Cerebellar nuclear complex (tissue), 1 donor: ENCODE measurements at places on chromosomes 16 and 17.

DNA sequence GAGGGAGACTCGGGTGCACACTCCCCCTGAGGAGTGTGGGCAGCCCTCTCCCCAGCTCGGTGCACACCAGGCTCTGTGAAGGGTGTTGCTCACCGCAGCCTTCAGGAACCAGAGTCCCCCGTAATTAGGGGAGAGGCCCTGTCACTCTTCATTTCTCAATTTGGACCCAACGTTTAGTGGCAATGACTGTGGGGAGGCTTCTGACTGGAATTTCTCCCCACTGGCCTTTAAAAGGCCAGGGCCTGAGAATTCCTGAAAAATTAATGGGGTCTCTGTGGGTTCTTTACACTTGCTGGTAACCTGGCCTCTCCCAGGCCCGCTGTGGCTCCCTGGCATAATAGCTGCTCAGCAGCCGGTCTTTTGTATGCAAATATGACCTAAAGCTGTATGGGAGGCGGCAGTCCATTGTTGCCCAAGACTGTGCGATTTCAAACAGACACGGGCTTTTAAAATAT, 209.7 kb downstream of the MSI2 start:
- DNase-seq = no peak

GRCh38 chr17:40074871-40075200, 12.1 kb downstream of the THRA start:
- DNase-seq = no peak

- no peak for DNase-seq
These were observed 274.5 kb downstream of the GRIN2A start for GRCh38 chr16:9907752-9908151.

GRCh38 chr16:77514500-77515220, 79.8 kb upstream of the ADAMTS18 start:
- no peak for DNase-seq

- no peak for DNase-seq
These were observed 115.4 kb upstream of the CDC42EP4 start for GRCh38 chr17:73427198-73427597.

GRCh38 chr17:62724398-62725146, 83.5 kb downstream of the MARCHF10 start:
- DNase-seq = no peak

DNA sequence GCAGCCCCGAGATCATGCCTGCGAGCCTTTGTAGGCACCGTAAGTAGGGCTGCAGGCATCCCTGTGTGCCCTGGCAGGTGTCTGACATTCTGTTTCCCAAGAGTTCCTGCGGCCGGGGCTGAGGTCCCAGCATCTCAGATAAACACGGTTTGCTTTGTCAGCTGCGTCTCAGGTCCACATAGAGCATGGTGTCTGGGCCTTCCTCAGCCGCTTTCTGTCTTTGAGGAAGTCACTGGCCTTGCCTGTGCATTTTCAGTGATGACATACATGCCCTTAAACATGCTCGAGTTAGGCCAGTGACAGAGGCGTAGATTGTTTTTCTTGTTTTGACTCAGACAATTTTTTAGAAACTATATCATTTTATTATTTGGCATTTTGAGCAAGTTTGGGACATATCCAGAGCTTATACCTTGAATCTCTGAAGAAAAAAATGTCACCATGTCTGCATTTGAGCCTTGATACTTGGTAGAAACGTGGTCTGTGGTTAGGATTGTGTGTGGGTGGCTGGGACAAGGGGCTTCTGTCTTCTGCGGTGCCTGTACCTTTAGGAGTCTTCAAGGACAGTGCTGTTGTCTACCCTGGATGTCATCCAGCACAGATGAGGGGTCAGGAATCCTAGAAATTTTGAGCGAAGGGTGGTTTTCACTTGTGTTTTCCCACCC, 105.8 kb downstream of the SNX29 start:
- DNase-seq = no peak

DNA sequence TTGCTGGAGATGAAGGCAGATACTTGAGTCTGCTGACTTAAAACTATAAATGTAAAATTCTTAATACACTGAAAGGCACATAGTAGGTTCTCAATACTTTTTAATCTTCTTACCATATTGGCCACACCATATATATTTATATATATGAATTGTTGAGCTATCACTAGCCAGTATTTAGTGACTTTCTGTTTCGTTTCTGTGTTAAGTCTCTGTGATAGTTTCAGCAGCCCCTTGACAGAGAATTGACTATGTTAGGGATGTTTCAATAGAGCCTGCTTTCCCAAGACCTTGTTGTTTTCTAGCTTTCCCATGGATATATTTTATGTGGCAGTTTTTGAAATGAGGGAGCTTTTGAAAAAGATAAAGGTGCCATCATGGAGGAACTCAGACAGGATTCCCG, 206.5 kb upstream of the GOT2 start:
- no peak for DNase-seq

- no peak for DNase-seq
These were observed 25.5 kb downstream of the CACNA1H start for GRCh38 chr16:1178295-1178910.

DNA sequence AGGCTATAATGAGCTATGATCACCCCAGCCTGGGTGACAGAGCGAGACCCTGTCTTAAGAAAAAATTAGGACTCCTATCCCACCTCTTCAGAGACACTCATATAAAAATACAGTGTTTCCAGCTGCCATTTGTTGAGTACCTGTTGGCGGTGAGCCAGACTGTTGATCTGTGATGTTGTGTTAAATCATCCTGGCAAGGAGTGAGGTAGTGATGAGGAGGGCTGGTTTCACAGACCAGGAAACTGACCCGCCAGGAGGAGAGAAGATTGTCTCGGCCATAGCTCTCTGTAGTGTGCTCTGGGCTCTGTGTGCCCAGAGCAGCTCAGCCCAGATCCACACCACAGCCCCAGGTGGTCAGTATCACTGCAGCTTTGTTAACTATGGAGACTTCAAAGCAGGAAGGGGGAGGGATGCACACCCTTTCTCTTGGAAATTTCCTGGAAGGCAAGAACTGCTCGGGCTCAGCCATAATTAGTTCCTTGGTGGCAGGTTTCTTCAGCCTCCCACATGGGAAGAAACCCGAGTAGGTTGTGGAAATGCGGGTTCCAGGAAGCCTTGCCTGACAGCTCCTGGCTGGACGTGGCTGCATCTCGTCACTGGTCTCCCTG, 343.0 kb downstream of the SNX29 start:
- DNase-seq = no peak

DNA sequence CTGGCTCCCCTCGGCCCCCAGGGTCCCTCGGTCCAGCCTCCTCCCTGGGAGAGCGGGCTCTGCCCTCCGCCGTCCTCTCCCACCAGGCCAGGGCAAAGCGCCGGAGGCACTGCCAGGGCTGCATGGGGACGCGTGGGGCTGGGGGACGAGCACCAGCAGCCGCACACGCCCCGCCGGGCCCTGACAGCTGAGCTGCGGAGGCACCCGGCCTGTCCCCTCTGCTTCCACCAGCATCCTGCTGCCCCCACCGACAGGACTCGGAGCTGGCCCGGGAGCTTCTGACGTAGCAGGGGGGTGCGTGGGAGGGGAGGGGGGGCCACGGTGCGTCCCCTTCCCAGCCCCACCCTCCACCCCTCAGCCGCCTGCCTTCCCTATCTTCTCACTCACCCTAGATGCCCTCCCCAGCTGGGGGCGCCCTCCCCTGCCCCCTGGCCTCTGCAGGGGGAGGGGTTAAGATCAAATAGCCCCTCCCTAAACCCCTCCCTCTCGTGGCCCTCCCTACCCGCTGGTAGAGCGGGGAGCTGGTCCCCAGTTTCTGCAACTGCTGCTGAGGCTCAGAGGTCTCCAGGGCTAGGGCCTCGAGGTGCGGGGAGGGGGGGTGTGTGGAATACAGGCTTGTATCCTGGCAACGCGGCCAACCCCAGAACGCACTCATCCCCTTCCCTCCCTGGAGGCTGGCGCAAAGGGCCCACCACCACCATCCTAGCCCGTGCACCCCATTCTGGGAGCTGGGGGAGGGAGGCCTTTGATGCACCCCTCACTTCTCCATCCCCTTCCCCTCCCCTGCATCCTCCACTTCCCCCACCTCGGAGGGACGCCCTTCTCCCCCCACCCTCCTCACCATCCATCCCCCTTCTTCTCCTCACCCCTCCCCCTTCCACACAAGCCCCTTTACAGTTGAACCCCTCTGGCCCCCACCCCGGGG, 1.0 kb downstream of the SRCIN1 start:
- no peak for DNase-seq

GRCh38 chr17:35087731-35088355, 24.3 kb upstream of the RFFL start:
- DNase-seq = no peak

GRCh38 chr16:67419931-67420330, 3.7 kb upstream of the ZDHHC1 start:
- DNase-seq = no peak

GRCh38 chr17:78029697-78030096, 71.2 kb downstream of the TNRC6C start:
- DNase-seq = no peak

DNA sequence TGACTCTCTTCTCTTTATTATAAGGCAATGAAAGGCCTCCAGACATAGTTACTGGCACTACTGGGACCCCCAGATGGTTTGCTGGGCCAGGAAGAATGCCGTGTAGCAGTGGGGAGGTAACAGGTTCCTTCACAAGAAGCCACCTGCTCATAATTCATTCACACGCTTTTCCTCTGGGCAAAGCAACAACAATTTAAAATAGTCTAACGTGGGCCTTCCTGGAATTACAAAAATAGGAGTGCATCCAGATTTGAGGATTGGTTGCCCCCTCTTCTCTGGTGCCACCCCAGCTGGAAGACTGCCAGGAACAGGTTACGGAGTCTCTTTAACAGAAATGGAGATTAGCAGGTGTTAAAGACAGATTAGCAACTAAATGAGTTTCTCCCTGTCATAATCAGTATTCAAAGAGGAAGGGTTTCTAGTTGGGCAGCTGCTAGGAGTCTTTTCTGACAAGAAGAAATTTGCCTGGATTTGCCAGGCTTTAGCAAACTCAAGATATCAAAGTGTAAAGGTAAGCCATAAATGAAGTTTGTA, 409.6 kb downstream of the NPIPA8 start:
- no peak for DNase-seq

GRCh38 chr16:85454171-85454872, 158.8 kb upstream of the GSE1 start:
- DNase-seq = no peak

- no peak for DNase-seq
These were observed 44.5 kb downstream of the EFCAB13 start for GRCh38 chr17:47368262-47368661.

GRCh38 chr17:63550817-63551639, 751 bp downstream of the DCAF7 start:
- DNase-seq = no peak

DNA sequence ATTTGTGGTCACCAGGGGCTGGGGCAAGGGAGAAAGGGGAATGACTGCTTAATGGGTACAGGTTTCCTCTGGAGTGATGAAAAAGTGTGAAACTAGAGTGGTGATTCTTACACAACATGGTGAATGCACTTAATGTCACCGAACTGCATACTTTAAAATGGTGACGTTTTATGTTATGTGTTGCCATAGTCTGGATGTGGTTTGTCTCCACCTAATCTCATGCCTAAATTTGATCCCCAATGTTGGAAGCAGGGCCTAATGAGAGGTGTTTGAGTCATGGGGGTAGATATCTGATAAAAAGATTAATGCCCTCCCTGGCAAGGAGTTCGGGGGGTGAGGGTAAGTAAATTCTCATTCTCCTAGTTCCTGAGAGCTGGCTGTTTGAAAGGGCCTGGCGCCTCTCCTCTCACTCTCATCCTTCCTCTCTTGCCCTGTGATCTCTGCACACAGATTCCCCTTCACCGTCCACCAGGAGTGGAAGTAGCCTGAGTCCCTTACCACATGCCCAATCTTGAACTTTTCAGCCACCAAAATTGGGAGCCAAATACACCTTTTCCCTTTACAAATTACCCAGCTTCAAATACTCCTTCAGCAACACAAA, 15.3 kb downstream of the XPO6 start:
- DNase-seq = no peak

DNA sequence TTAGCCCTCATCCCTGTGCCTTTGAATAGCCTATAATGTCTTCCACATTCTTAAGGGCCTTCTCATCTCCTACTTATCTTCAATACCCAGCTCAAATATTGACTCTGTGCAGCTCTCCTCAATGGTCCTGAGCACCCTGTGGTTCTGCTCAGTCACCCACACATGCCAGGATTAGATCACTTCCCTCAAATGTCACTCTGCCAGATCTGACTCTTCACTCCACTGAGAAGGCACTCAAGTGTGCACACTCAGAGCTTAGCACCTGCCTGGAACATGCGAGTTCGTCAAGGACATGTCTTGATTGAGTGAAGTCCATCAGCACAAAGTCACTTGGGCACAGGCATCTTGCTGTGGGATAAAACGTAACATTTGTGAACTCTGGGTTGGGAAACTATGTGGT, 404.8 kb downstream of the CDH13 start:
- DNase-seq = no peak

DNA sequence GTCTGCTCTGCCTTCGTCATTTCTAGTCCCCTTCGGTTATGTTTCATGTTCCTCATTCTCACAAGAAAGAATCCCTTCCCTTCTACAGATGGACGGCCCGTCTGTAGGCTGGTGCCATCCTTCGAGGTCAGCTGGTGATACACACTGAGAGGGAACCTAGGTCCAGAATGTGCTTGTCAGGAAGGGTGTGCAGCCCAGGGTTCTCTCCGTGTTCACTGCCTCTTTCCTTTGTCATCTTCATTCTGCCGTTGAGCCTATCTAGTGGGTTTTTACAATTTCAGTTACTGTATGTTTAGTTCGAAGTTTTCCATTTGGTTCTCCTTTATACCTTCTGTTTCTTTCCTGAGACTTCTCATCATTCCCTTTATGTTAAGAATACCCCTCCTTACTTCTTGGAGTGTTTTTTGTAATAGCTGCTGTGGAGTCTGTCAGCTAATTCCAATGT, 18.9 kb downstream of the KIAA0513 start:
- no peak for DNase-seq

- DNase-seq = no peak
These were observed 1.2 kb downstream of the RASD1 start for GRCh38 chr17:17494870-17495535.

GRCh38 chr16:91484-91883, 13.5 kb downstream of the MPG start:
- DNase-seq = peak; percentile 27

DNA sequence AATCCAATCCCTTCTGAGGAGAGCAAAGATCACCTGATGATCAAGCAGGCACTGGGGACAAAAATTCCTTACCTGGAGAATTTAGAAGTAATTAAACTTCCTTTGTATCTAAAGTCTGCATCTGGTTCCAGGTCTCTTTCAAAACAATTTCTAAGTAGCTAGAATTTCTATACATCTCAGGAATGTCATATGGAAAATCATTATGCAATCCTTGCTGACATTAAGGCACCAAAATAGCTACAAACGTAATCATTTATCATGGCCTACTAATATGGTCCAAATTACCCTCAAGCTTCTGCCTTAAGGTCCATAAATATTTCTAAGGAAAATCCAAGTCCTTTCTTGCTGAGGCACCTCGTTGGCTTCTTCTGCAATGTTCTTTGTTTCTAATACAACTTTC, 32.9 kb upstream of the YPEL2 start:
- DNase-seq = no peak

DNA sequence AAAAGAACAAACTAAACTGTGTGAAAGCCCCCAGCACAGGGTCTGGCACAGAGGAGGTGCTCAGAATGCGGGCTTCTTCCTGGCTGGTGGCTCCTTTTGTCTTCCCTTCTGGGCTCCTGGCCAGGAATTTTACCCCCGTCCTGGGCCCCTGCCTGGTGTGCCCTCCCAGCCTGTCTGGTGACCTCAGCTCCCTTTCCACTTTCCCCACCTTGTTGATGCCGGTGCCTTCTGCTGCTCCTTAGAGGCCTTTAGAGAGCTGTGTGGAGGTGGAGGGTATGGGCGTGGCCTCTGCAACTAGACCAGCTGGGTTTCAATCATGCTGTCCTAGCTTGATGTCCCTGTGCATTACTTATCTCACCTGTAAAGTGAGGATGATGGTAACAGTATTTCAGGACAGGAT, 16.8 kb downstream of the PIRT start:
- no peak for DNase-seq

- DNase-seq = no peak
These were observed 105.5 kb upstream of the HLF start for GRCh38 chr17:55159251-55159650.
